ENCODE measurements at places on chromosomes 5 and 9.
A peak's percentile ranks its signal among the peaks of the same experiment; 100 is the strongest.

DNA sequence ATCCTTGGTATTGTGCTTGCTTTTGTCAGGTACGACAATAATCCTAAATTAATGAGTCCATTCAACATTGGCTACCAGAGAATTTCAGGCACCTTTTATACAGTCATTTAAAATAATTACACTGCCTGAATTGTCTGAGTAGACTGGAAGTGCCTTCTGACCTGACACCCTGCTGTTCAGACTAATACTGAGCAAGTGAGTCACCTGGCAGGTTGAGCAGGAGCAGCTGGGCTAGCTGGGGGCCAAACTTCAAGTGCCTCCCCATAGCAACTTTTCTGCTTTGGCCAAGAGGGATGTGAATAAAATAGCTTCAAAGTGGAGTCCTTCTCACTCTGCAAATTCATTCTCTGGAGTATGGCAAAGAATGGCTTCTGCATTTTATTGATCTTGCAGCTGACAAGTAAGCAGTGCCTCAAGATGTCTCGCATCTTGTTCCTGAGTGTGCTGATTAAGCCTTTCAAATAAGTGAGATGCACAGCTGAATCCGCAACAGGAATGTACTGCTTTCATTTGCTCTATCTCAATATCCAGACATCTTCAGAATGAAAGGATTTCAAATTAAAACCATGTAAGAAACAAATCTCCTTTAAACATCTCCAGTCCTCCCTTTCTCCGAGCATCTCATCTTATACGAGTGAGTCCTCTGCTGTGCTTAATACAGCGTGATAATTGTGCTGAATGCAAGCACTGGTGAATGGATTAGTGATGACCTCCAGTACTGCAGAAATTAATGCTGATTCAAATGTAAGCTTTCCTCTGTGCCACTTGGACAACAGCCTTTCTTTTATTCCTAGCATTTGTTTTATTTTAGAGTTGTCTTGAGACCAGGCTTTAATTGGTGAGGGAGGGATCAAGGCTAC, 271.2 kb downstream of the EDIL3 start:
- no peaks in the 10 kb centered on the region for H3K27me3 ChIP-seq
- H3K4me3 ChIP-seq: no peak overlapping the region
- DNase-seq: no peak
- H3K27ac ChIP-seq: no peak overlapping the region

- no peak for DNase-seq
- no peaks in the 10 kb centered on the region for H3K27me3 ChIP-seq
- peaks cover 32% of the 10 kb centered on the region for H3K4me1 ChIP-seq
- H3K4me3 ChIP-seq: peak overlapping the region; percentile 1
- peak overlapping the region; percentile 65 for H3K27ac ChIP-seq
Observed at GRCh38 chr9:114754581-114754980, 51.3 kb downstream of the TNFSF15 start.

GRCh38 chr5:172860520-172861443, 26.7 kb downstream of the ERGIC1 start:
- DNase-seq: no peak
- H3K4me3 ChIP-seq: no peak overlapping the region
- peaks cover 53% of the 10 kb centered on the region for H3K4me1 ChIP-seq
- H3K27me3 ChIP-seq: no peaks in the 10 kb centered on the region
- H3K36me3 ChIP-seq: peaks cover 36% of the 10 kb centered on the region

GRCh38 chr9:117405950-117406705, 8.7 kb downstream of the ASTN2 start:
- no peaks in the 10 kb centered on the region for H3K36me3 ChIP-seq
- no peak overlapping the region for H3K27ac ChIP-seq
- H3K4me3 ChIP-seq: no peak overlapping the region
- H3K4me1 ChIP-seq: no peaks in the 10 kb centered on the region
- no peak for DNase-seq
- peaks cover 36% of the 10 kb centered on the region for H3K27me3 ChIP-seq

DNA sequence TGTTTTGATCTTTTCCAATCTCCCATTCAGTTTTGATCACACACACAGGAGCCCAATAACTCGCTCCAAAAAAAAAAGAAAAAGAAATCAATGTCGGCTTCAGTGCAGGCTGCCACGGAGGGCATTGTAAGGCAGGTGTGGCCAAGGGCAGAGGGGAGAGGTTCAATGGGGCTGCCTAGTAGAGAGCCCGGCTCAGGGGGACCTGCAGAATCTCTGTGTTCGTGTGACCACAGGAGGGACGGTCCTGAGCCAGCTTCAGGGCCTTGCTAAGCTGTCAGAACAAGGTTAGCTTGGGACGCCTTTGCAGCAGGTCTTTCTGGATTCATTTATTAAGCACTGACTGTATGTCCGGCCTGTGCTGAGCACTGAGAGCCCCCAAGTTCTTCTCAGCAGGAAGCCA, 22.2 kb downstream of the OLFM1 start:
- no peak overlapping the region for H3K27ac ChIP-seq
- H3K4me1 ChIP-seq: no peaks in the 10 kb centered on the region
- H3K27me3 ChIP-seq: peaks cover 29% of the 10 kb centered on the region
- no peak overlapping the region for H3K4me3 ChIP-seq

- no peak for DNase-seq
- H3K4me3 ChIP-seq: no peak overlapping the region
- H3K27ac ChIP-seq: no peak overlapping the region
- H3K27me3 ChIP-seq: no peaks in the 10 kb centered on the region
- H3K36me3 ChIP-seq: no peaks in the 10 kb centered on the region
Observed at GRCh38 chr5:164597293-164597900, 1092.0 kb downstream of the MAT2B start.

GRCh38 chr9:137382444-137383080, 40.4 kb downstream of the EXD3 start:
- H3K27me3 ChIP-seq: no peaks in the 10 kb centered on the region
- H3K36me3 ChIP-seq: no peaks in the 10 kb centered on the region
- DNase-seq: no peak
- H3K27ac ChIP-seq: no peak overlapping the region
- H3K4me1 ChIP-seq: no peaks in the 10 kb centered on the region

DNA sequence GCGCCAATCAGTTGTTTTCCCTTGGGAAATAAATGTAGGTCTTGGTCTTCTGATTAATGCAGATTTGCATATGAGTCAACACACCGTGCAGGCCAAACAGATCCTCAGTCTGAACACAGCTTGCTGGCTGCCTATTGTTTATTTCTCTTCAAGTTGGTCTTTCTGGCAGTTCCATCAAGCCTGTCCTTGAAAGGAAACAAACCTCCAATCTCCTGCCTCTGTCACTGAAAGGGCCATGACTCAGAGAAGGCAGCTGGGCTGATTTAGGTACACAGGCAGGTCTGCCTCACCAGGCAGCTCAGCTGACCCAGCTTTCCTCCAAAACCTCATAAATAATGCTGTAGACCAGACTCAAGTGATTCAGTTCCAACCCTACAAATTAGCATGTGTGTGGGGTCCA, 175.9 kb downstream of the MAN2A1 start:
- no peak overlapping the region for H3K27ac ChIP-seq
- no peaks in the 10 kb centered on the region for H3K27me3 ChIP-seq
- no peaks in the 10 kb centered on the region for H3K4me1 ChIP-seq
- no peak overlapping the region for H3K4me3 ChIP-seq

- H3K4me3 ChIP-seq: no peak overlapping the region
- peaks cover 17% of the 10 kb centered on the region for H3K27me3 ChIP-seq
- no peaks in the 10 kb centered on the region for H3K4me1 ChIP-seq
- DNase-seq: no peak
- no peak overlapping the region for H3K27ac ChIP-seq
- no peaks in the 10 kb centered on the region for H3K36me3 ChIP-seq
Observed at GRCh38 chr5:113166852-113167366, 190.3 kb downstream of the DCP2 start.

DNA sequence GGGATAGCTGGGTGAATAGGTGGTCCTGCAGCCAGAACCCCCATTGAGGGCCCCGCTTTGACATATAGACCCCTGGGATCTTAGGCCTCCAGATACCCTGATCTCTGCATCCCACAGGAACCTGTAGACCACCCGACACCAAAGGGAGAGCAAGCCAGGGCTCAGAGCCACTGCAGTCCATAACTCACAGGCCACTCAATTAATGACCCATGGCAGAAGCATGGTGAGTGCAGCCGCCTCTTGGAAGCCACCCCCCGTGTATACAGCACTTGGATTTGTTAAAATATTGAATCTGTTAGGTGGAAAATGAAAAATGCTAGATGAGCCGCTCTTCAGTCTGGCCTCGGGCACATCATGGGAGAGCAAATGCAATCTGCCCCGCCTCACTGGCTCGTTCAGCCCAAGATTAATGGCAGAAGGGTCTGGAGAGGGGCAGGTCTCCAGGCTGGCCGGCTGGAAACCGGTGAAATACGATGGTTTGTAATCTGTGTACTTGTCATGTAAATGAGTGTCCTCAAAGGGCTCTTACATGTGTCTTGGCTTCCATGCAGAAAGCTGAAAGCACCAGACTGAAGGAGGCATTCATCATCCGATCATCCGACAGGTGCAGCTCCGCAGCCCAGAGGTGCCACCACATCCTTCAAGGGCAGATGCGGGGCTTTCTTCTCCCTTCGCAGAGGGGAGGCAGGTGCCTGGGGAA, 111.3 kb downstream of the OLFM1 start:
- H3K4me1 ChIP-seq: no peaks in the 10 kb centered on the region
- H3K27me3 ChIP-seq: peaks cover 8% of the 10 kb centered on the region
- no peak for DNase-seq
- H3K36me3 ChIP-seq: no peaks in the 10 kb centered on the region
- no peak overlapping the region for H3K27ac ChIP-seq
